ENCODE measurements at places on chromosomes 13 and 19.
A peak's percentile ranks its signal among the peaks of the same experiment; 100 is the strongest.

DNA sequence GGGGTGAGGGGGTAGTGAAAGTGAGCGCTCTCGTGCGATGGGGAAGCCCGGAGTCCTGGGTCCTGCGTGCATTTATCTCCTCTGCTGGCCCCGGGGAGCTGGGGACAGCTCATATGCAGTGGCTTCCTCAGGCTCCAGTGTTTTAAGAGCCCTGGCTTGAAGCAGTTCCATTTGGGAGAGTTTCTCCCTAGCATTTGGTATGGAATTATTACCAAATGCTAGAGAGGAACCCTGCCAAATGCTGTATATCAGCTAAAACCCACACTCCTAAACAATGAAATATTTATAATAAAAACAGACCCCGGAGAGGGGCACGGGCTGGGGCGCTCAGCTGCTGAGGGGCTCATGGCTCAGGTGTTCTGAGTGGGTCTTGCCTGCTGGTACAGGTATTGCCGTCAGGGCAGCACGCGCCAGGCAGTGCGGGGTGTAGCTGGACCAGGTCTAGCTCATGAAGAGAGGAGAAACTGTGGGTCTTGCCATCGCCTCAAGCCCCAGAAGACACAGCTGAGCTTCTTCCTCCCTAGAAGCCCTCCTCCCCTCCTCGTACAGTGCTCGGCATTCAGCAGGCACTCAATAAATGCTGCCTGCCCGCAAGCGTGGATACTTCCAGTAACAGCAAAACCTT lies 163.6 kb upstream of the ZNF536 start:
- DNase-seq: no peak

DNA sequence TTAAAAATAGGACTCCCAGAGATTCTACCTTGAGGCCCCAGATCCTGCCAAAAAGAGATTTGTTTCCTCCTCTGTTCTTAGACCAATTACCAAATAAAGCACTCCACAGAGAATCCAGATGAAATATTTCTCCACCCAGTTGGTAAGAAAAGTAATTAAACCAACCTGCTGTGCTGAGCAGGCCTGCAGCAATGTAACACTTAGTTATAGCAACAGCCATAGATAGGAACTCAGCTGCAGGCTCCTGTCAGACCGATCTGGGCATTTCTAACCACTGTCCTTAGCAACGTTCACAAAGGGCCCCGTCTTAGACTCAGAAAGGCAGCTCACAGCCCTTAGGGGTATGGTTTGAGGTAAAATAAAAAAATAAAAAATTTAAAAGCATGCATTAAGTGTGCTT lies 271.1 kb downstream of the KCNRG start:
- no peak for DNase-seq

GRCh38 chr19:34193876-34194275 lies 21.6 kb downstream of the LSM14A start:
- DNase-seq: no peak

DNA sequence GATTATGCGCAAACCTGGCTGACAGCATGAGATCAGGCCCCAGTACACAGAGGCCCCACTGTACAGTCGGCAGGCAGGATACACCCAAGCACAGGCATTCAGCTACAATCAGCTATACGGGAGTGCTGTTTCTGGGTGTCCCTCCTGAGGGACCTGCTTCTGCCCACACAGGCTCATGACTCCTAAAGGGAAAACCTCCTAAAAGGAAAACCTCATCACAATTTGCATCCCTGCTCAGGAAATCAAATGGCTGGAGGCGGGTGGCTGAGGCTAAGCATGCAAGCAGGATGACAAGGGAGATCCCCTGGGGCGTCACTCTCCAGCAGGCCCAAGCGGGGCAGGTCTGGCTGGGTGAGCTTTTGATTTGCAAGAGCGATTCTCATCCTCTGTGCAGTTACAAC lies 99.8 kb downstream of the CRYL1 start:
- no peak for DNase-seq

DNA sequence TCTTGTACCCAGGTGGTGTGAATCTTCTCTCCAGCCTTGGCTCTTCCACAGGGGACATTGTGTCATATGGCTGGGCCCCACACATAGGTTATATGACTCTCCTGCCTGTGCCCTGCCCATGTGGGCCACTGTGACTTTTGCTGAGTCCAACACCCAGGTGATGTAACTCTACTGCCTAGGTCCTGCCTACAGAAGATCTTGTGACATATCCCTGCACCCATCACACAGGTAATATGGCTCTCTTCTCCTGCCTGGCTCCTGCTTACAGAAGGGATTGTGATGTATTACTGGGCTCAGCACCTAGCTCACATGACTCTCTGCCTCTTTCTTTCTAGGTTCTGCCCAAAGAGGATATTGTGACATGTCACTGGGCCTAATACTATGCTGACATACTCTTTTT lies 19.5 kb upstream of the ZNF429 start:
- DNase-seq: no peak

GRCh38 chr19:50909240-50910070 lies 1.7 kb downstream of the KLK4 start:
- DNase-seq: peak; percentile 29

DNA sequence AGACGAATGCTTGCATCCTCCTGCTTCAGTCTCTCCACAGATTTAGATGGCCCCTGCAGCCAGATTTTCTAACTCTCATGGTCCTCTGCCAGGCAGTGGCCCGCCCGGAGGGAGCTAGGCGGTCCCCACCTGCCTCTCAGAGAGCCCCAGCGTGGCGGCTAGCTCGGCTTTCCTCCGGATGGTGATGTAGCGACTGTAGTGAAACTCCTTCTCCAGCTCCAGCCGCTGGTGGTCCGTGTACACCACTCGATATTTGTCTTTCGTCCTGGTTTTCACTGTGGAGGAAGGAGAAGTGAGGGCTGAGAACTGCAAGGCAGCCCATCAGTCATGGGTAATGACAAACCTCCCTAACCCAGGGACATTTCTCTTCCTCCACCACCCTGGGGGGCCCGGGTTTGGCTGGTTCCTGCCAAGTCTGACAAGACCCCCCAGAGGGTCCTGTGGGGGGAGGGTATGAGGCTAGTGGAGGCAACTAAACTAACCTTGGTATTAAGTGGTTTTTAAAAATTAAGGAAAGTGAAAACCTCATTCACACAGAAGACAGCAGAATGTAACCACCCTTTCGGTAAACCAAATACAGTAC lies 4.3 kb downstream of the CDX2 start:
- DNase-seq: no peak

- DNase-seq: no peak
Observed at GRCh38 chr13:91166714-91167511, 180.6 kb upstream of the MIR17HG start.

- peak; percentile 90 for DNase-seq
Observed at GRCh38 chr13:40671956-40672764, 5.7 kb upstream of the FOXO1 start.

DNA sequence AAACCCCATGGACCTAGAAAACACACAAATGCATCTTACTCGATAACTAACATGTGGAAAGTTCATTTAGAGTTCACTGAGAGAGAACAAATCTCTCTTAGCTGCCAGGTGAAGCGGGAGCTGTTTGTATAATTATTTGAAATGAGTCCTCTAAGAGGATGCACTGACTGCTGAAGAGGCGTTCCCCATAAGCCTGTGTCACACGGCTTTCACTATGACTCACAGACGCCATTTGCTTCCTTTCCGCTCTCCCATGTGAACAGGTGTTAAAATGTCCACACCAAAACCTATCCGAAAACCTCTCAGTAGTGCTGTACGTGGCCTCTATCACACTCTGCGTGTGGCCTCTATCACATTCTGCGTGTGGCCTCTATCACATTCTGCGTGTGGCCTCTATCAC lies 101.8 kb downstream of the SOX1 start:
- no peak for DNase-seq

- no peak for DNase-seq
Observed at GRCh38 chr19:18430417-18431144, 7.4 kb downstream of the ISYNA1 start.

- no peak for DNase-seq
Observed at GRCh38 chr19:35229601-35230000, 1.1 kb upstream of the FAM187B start.

DNA sequence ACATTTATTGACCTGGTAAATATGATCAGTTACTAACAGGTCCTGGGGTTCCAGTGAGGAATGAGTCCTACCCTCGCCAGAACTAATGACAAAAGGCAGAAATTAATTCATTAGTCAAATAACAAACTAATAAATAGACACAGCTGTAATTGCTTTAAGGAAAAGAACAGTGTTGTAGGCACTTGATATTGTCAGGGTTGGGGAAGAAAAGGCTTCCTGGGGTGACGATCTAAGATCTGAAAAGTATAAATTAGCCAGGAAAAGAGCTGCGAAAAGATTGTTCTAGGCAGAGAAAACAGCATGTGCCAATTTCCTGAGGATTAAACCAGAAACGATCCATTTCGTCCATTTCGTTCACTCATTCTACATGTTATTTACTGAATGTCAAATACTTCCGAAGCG lies 670 bp upstream of the CHAF1A start:
- DNase-seq: no peak

DNA sequence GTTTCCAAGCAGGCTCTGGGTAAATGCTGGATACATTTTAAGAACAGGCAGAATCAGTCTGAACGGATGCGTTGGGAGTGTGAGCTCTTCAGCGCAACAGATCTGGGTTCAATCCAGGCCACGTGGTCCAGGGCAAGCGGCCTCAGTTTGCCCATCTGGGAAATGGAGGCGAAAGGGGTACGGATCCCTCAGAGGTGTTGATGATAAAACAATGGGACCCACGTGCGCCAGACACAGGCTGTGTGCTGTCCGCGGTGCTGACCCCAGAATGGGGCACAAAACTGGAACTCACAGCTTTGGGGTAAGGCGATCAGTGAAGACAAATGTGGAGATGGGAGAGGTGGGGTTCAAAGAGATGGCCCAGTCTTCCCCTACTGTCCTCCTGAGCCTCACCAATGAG lies 13.1 kb upstream of the PDE4C start:
- DNase-seq: no peak

GRCh38 chr19:53612762-53613526 lies 18.9 kb upstream of the DPRX start:
- no peak for DNase-seq

DNA sequence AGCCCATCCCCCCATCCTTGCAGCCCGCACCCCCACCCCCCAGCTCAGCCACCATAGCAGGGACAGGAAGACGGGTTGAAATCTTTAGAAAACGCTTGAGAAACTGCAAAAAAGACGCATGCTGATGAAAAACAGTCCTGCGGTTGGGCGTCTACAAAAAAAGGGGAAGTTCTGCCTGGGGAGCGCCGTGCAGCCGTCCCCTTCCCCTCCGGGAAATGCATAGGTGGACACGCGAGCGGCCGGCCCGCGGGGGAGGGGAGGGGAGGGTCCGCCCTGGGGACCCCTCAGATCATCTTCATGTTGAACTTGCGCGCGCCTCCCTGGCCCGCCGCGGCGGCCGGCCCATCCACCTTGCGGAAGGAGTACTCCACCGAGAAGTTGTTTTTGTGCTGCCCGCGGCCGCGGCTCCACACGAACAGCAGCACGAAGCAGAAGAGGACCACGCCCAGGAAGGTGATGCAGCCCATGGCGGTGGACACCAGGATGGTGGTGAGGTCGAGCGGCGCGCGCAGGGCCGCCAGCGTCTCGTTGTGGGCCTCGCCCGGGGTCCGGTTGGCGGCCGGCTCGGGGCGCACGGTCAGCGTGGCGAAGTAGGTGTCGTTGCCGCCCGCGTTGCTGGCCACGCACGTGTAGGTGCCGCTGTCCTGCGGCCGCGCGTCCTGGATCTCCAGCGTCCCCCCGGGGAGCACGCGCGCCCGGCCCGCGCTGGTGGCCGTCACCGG lies 7.9 kb upstream of the PEAK3 start:
- DNase-seq: no peak

DNA sequence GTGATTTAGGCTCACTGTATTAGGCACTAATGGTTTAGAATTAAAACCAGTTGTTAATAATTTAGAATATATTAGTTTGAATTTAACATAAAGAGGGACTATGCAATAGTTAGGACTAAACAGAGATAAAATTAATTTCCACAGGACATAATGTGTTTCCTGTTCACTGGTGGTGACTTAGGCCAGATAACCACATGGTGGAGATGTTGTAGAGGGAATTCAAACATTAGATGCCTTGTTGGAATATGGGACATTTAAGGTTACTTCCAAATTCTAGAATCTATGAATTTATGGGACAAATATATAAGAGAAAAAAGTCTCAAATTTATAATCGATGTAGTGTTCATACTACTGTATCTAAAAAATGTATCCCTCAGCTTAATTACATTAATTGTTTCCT lies 615.5 kb upstream of the KLHL1 start:
- DNase-seq: peak; percentile 5

DNA sequence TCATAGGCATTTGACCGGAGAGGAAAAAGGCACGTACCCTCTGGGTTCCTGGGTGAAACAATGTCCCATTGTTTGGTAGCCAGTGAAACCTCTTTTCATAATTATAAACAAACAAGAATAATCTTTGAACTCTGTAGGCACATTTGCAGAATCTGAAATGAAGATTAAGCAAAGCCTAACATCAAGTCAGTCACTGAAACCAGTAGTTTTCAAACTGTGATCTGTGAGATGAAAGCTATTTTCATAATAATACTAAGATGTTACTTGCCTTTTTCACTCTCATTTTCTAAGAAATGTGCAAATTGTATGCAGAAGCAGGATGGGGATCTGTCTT lies 105.4 kb downstream of the WDFY2 start:
- no peak for DNase-seq

GRCh38 chr19:17216058-17216670 lies 1.0 kb downstream of the USE1 start:
- no peak for DNase-seq

DNA sequence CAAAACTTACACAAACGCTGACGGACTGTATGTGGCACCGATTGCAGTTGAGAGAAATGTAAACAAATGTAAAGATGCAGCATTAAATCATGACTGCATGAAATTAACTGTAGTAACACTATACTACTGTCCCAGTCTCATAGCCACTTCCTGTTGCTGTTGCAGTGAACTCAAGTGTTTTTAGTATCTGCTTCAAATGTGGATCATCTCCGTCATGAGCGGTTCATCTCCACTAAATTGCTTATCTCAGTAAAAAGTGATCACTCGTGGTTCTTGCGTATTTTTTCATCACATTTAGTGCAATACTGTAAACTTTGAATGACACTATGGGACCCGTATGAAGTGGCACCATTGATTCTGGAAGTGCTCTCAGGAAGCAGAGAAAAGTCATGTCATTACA lies 60.3 kb upstream of the RNF113B start:
- no peak for DNase-seq

- no peak for DNase-seq
Observed at GRCh38 chr13:33615436-33615835, 202.5 kb upstream of the RFC3 start.
